ENCODE measurements at places on chromosomes 1 and 21. TPM values are rescaled to one million over a fixed set of nuclear protein-coding genes. Genes with fewer than 3 reads are reported as not detected.
A peak's percentile ranks its signal among the peaks of the same experiment; 100 is the strongest.

DNA sequence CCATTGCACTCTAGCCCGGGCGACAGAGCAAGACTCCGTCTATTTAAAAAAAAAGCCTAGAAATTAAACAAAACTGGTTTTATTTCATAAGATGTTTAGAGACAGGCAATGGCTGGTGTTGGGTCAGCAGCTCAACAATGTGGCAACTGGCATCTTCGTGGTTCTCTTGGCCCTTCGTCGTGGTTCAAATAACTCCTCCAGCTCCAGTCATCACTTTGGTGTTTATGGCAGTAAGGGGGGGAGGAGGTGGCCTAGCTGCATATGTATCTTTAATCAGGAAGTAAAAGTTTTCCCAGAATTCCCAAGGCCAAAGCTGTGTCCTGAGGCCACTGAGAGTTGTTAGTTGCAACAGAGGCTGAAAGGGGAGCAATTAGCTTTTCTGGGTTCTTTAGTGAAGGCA, 13.0 kb upstream of the LTN1 start:
- no peak for DNase-seq

- DNase-seq = no peak
Observed at GRCh38 chr21:44419679-44420078, 35.6 kb upstream of the LRRC3 start.

DNA sequence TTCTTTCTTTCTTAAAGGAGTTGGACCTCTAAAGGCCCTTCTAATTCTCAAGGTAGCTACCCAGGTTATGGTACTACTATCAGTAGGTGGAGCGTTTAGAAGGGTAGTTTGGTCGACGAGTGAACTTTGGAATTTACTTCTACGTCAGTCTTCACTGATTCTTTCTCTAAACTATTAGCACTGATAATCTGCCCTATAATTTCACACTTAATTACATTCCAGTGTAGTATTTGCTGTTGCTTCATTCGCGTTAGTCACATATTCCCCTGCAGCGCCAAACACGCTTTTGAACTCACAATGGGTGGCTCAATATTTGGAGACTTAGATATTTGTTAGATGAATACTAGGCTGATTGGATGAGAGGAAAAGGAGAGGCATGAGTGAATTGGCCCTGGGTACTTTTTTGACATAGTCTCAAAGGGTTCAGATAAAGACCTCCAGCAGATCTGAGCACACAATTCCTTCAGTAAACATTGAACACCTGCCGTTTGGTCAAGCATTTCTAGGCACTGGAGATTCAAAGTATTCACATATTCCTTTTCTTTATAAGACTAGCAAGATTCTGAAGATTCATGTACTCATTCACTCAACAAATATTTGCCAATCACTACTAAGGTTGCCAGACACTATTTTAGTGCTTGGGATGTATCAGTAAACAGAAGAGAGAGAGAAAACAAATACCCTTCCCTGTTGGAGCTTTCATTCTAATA, 929 bp upstream of the FOXJ3 start:
- no peak for DNase-seq

DNA sequence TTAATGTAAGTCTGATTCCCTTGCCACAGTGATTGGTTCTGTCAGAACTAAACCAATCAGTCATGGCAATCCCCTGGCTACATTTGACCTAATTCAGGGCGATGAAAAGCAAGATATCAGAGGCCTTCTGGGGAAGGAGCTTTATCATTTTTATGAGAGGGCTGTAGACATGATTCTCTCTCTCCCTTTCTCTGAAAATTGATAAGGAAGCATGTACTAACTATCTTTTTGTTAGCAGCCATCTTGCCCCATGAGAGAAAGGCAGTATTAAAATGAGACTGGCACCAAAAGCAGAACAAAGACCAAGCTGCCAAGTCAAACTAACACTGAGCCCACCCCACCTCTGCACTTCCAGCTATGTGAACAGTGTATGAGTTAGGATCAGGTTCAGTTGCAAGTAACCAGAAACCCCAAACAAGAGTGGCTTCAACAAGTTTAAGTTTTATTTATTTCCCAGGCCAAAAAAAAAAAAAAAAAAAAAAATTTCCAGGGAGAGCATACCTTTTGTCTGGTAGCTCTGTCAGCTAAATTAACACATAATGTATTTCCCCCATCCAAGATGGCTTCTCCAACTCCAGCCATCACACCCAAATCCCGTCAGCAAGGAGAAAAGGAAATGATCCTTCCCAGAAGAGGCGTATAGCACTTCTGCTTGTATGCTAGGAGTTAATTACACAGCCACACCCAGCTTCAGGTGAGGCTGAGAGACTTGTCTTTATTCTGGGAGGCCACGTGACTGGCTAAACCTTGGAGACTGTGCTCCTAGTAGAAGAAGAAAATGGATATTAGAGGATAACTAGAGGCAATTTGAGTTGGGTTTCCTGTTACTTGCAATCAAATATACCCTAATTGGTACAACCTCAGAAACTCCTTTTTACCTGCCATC, 105.8 kb upstream of the RALGPS2 start:
- DNase-seq = no peak

DNA sequence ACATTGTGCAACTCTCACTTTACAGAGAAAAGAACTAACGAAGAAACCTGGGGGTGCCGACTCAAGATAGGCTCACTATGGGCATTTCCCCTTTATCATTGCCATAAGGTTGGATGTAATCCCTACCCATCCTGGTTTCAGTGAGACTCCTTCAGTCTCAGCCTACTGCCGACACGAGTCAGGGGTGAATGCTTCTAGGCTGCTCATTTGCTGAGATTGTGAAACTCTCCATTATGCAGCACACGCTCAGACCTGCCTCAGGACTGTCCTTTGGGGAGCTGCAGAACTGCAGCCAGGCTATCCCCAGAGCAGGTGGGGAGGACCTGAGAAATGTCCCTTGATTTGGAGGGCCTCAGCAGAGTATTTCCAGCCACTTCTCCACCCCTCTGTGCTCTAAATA, 22.2 kb downstream of the TSHB start:
- no peak for DNase-seq

GRCh38 chr1:19034721-19035120, 78.2 kb upstream of the IFFO2 start:
- DNase-seq = no peak

DNA sequence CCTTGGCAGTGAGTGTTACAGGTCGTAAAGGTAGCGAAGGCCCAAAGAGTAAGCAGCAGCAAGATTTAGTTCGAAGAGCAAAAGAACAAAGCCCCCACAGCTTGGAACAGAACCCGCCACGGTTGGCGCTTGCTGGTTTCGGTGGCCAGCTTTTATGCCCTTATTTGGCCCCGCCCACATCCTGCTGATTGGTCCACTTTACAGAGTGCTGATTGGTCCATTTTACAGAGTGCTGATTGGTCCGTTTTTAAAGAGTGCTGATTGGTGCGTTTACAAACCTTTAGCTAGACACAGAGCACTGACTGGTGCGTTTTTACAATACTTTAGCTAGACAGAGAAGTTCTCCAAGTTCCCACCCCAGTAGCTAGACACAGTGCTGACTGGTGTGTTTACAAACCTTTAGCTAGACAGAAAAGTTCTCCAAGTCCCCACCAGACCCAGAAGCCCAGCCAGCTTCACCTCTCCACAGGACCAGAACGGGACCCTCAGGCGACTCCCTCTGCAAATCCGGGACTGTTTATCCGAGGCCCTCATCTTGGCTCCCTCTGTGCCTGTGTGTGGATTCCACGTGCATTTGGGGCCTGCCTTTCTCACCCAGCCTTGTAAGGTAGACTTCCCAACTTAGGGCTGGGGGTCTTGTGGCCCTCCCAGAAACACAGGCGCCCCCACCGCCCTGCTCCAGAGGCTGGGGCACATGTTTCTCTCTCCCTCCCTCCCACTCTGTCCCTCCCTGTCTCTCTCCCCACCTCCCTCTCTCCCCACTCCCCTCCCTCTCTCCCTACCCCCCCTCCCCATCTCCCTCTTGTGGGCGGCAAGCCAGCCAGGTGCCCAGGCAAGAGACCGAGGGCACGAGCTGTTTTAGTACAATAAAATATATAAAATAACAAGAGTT, 12.6 kb downstream of the FTCD start:
- no peak for DNase-seq

DNA sequence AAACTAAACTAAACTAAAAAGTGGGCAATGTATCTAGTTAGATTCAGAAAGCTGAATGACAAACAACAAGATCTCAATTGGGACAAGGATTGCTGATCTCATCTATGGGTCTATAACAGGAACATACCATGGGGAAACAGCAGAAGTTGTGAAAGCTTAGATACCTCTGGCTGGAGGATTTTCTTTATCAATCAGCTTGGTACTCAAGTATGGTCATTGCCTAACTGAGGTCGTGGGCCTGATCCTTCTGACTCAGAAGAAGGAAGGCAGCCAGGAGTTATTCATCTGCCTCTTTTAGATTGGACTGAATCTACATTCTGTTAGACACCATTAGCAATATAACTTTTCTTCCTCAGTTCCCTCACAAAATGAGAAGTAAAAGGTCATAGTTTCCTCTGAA, 39.7 kb downstream of the DNTTIP2 start:
- no peak for DNase-seq

GRCh38 chr1:205168291-205168690, 43.2 kb downstream of the DSTYK start:
- DNase-seq = no peak

GRCh38 chr1:181396171-181396670, 87.1 kb upstream of the CACNA1E start:
- no peak for DNase-seq

DNA sequence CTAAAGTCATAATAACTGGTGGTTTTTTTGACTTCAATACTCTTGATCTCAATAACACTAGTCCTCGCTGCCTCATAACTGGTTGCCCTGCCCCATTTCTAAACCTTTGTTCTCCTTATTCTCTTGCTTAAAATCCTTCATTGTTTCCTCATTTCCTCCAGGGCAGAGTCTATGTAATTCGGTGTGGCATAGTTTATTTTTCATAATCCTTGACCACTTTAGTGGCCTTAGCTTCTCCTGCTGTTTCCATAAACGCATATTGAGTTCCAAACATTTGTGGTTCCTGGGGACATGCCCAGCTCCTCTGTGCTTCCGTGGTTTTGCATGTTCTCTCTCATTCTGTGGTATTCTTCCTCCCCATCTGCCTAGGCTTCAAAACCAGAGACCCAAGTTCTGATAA, 19.0 kb upstream of the TLCD4 start:
- no peak for DNase-seq

- DNase-seq = peak; percentile 94
Observed at GRCh38 chr1:67561704-67562113, 123.3 kb upstream of the GADD45A start.

DNA sequence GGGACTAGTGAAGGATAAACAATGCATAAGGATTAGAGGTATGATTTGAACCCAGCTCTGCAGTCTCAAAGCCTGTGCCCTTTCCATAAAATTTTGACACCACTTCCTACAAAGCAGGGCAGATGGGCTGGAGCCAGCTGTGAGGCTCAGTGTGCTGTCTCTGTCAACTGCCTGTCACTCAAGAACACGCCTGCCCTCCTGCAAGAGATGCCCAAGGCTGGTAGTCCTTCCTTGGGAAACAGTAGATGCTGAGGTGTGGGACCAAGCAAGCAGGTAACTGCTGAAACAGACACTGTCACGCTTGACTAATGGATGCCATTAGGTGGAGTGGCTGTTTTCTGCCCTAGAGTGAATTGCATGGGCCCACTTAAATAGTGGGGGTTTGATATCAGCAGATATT, 402.0 kb downstream of the PTPRU start:
- peak; percentile 64 for DNase-seq

DNA sequence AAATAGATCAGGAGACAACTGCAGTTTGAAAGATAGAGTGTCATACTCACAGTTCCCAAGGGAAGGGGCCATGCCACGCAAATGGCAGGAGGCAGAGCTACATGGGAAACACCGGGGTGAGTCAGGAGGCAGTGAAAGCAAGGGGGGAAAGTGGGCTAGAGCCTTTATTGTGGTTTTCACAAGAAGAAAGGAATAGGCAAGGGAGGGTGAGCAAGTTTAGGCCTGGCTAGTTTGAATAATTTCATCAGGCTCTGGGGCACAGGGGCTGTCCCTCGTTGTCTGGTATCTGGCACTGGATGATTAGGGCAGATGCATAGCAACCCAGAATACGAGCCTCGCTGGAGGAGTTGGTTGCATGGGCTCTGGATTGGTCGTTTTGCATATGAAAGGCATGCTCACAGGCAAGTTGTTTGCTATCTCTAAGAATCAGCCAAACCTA, 17.0 kb upstream of the ITLN2 start:
- DNase-seq = no peak

- DNase-seq = no peak
Observed at GRCh38 chr1:12410351-12410750, 180.5 kb downstream of the VPS13D start.

- DNase-seq = no peak
Observed at GRCh38 chr1:218366322-218367052, 21.4 kb downstream of the TGFB2 start.

DNA sequence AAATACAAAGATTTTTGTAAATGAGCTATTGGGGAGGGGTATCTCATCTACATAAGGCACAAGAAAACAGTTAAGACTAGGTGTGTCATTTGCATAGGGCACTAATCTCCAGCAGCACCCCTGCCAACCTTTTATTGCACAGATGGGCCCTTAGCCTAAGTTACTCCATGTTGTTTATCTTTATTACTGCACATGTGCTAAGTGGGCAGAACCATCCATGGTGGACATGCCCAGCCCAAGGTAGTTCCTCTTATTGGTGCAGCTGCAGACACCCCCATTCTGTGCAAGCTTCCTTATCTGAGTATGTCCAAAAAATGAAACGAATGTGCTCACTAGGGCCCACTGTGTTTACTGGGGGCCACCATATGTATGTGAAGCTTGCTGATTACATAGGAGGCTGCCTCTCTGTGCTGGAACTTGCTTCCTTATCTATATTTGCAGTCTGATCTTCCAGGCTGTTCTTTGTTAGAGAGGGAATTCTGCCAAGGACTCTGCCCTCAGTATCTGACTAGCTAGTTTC, 77.3 kb upstream of the NEK7 start:
- no peak for DNase-seq

DNA sequence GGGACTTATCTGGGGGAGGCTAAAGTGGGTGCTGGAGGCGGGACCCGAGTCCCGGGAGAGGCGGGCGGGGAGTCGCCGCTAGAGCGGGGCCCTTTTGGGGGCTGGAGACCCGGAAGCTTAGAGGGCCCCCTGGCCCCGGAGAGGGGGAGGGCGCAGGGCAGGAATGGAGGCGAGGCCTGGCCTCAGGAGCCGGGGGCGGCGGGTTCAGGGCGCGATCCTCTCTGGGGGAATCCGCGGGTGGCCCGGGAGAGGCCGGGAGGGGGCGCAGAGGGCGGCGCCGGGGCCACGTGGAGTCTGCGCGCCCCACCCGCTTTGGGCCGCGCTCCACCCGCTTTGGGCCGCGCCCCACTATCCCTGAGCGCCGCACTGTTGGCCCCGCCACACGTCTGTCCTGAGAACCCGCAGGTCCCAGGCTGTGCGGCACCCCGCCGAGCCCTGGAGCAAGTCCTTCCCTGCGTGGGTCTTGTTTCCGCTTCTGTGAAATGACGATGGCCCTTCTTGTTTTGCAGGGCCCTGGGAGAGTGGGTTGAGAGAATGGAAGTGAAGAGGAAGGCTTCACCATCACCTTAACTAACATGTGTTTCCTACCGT, 84.4 kb downstream of the NKAIN1 start:
- peak; percentile 87 for DNase-seq

- no peak for DNase-seq
Observed at GRCh38 chr1:3907031-3907534, 7.0 kb upstream of the C1orf174 start.

- DNase-seq = no peak
Observed at GRCh38 chr21:37075214-37075770, 2.2 kb downstream of the TTC3 start.

Gene TCHHL1
- not detected for total RNA-seq

Gene AGO1
- total RNA-seq = 35.8 TPM

Gene SRGAP2
- 75.3 TPM for total RNA-seq

Gene ECM1
- 19.8 TPM for total RNA-seq

Gene HCRTR1
- 0.50 TPM for total RNA-seq
